Right cardiac atrium (tissue), 5 donors: ENCODE measurements at places on chromosomes 4 and X. TPM values are rescaled to one million over a fixed set of nuclear protein-coding genes. Genes with fewer than 3 reads are reported as not detected.

Gene DNAJB14
- total RNA-seq: 29.0 TPM

GRCh38 chrX:82742351-82742750 is 765.7 kb upstream of the POU3F4 start:
- DNase-seq: no peak

DNA sequence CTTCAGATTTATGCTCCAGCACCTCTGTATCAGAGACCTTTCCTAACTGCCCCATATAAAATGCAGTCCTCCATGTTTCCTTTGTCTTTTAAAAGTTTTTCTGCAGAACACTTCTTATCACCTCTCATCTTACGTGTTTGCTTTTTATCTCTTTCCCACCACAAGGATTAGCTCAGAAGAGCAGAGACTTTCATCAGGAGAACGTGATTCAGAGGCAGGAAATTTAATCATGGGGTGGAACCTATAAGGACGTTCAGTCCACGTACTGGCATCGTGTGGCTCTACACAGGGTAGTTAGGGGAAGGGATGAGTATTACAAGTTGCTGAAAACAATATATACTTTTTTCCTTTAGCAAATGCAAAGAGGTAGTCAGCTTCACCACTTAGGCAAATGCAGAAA is 98.7 kb downstream of the SORBS2 start:
- DNase-seq: no peak

DNA sequence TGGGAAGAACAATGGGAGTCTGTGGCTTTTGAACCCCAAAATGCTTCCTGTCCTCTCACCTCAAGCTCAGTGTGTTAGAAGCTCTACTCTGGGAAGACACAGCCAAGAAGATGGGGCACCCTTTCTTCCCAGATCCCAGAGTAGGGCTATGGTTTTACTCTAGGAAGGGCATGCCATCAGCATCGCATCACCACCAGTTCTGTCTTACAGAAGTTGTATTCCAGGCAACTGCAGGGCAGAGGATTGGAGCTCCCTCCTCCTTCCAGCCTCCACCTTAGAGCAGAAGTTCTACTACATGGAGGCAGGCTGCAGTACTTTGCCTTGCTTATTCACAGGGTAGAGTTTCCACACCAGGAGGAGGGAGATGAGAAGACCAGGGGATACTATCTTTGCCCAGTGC is 18.1 kb upstream of the ZFX start:
- no peak for DNase-seq

GRCh38 chr4:118417325-118417724 is 64.5 kb upstream of the PRSS12 start:
- DNase-seq: no peak

Gene STPG2
- 0.26 TPM for total RNA-seq

GRCh38 chr4:108024878-108025165 is 35.1 kb downstream of the HADH start:
- no peak for DNase-seq
